ENCODE measurements at places on chromosomes 16 and 17. TPM values are rescaled to one million over a fixed set of nuclear protein-coding genes. Genes with fewer than 3 reads are reported as not detected.

Gene DPEP2
- not detected for total RNA-seq

Gene KIF2B
- not detected for total RNA-seq

Gene MPP2
- total RNA-seq = 3.0 TPM

Gene SLC47A1
- total RNA-seq = 4.6 TPM

Gene ZNF598
- total RNA-seq = 12.0 TPM

Gene COPZ2
- total RNA-seq = 130 TPM

Gene CHRNE
- total RNA-seq = 0.38 TPM

Gene RRAD
- 22.5 TPM for total RNA-seq

Gene ORAI3
- total RNA-seq = 21.3 TPM

Gene NPIPB6
- total RNA-seq = 0.30 TPM

Gene TMC7
- total RNA-seq = 0.12 TPM

Gene CD300LB
- not detected for total RNA-seq

Gene SLC13A5
- total RNA-seq = 0.15 TPM

Gene HBA1
- total RNA-seq = not detected

Gene SLC6A2
- total RNA-seq = not detected

Gene MRM1
- total RNA-seq = 3.7 TPM

Gene CEP295NL
- total RNA-seq = 2.0 TPM

Gene CDH1
- not detected for total RNA-seq

Gene MT1A
- total RNA-seq = not detected

Gene FOXN1
- not detected for total RNA-seq

Gene CCL2
- total RNA-seq = 17.9 TPM

Gene KRT38
- total RNA-seq = under 0.01 TPM

Gene PRSS8
- total RNA-seq = not detected

Gene PITPNM3
- 0.35 TPM for total RNA-seq

Gene RCVRN
- total RNA-seq = not detected

Gene EFTUD2
- total RNA-seq = 140 TPM

Gene LCMT1
- 31.5 TPM for total RNA-seq

Gene PIK3R5
- total RNA-seq = not detected

Gene TEX14
- not detected for total RNA-seq

Gene TTYH2
- 6.3 TPM for total RNA-seq

Gene CA4
- not detected for total RNA-seq
